ENCODE measurements at places on chromosomes 3 and 15.

DNA sequence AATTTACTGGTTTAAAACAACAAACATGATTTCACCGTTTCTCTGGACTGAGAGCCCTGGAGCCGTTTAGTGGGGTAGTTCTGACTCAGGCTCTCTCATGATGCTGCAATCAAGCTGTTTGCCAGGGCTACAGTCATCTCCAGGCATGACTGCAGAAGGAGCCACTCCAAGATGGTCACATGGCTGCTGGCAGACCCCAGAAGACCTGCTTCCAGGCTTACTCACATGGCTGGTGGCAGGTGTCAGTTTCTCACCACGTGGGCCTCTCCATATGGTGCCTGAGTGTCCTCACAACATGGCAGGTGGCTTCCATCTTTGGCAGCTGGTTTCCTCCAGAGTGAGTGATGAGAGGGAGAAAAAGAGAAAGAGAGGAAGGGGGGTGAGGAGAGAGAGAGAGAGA is 378.3 kb upstream of the RGMA start:
- no peak for DNase-seq

DNA sequence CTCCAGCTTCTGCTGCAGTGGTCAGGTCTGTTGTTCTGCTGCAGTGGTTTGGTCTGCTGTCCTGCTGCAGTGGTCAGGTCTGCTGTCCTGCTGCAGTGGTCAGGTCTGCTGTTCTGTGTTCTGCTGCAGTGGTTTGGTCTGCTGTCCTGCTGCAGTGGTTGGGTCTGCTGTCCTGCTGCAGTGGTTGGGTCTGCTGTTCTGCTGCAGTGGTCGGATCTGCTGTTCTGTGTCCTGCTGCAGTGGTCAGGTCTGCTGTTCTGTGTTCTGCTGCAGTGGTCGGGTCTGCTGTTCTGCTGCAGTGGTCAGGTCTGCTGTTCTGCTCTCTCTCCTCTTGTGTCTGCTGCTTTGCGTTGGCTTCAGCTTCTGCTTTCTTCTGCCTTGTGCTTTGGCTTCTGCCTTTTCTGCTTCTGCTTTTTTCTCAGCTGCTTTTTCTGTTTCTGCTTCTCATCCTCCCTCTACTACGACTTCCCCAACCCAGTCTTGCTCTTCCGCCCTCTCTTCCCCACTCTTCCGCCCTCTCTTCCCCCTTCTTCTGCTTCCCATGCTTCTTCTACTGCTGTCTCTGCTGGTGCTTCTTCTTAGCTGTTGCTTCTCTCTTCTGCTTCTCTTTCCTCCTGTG is 50.7 kb downstream of the FAM43A start:
- DNase-seq: no peak

- peak; percentile 40 for DNase-seq
Measured at GRCh38 chr15:58980351-58980939, 7.0 kb upstream of the RNF111 start.

DNA sequence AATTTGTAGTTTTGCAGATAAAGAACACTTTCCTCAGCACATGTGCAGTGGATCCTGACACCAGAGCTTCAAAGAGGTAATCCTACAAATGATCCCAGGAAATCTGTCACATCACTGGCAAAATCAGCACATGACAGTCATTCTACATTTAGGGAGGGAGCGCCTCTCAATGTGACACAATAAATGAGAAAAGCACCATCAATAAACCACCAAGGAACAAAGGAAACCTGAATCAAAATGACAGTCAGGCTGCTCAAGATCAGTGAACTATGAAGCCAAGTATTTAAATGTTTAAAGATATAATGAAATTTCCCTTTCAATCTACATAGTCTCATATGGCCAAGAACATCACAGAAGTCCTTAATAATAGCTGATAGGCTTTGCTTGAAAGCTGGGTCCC is 119.5 kb downstream of the LRRN1 start:
- DNase-seq: no peak

GRCh38 chr3:15181963-15182362 is 24.1 kb upstream of the CAPN7 start:
- no peak for DNase-seq

DNA sequence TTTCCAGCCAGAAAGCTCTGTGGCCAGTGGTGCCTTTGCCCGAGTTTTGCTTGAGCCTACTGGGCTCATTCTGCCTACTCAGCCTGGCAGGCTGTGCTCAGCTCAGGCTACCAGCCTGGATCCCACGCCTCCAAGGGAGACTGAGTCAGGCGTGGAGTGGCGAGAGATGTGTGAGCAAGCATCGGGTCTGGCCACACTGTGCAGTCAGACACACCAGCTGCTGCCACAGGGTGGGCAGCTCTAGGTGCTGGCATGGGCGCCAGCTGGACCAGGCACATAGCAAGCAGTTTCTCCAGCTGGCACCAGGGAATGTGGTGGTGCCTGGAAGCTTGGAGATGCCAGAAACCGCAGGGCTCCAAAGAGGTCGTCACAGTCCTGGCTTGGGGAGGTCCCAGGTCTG is 498.5 kb upstream of the CNTN4 start:
- DNase-seq: no peak

GRCh38 chr15:99430881-99431401 is 134.8 kb upstream of the MEF2A start:
- no peak for DNase-seq

DNA sequence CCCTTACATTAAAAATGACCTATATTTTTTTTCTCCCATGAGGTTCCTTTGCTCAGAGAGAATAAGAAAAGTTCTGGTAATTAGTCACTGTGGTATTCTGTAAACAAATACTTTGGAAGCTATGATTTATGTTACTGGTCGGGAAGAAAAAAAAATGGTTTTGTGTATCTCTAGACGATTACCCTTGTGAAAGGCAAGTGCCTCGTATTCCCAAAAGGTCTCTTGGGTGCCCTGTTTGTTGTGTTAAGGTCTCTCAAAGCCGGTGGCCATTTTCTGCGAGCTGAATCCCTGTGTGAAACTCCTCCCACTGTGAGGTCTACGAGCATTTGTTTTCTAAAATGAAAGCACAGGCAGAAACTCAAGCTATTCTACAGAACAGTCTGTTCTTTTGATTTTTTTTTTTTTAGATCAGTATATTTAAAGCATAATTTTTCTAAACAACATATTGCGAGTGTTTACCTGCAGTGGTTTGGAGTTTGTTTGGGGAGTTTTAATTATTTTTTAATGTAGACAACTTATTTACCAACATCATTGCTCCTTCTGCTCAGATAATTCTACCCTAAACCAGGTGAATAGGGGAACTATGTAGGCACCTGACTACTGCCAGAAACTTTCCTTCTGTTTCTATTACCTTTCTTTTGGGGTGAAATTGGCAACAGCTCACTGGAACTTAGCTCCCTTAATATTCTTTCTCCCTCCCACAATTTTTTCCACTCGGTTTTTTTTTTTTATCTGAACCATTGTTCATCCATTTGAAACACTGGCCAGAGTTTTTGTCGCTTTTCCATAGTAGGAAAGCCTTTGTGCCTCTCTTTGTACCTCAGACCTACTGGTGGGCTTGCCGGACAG is 44.0 kb downstream of the ZBTB38 start:
- peak; percentile 31 for DNase-seq

- no peak for DNase-seq
Measured at GRCh38 chr15:55356985-55357585, 38.1 kb downstream of the PIGB start.

DNA sequence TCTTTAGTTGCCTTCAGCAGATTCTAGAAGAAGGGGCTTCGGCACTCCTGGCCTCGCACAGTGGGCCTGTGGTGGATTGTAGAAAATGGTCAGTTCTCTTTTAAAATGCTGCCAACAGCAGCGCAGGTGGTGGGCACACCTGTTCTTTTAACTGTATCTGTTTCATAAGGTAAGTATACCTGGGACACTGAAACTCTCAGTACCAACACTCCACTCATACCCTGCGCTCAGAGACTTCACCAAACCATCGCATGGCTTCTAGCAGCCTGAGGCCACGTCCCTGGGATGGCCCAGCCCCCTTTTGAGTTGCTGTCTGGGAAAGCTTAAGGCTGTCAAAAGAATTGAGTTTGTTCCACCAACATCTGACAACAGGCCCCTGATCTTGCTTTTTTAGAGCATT is 56.7 kb upstream of the MCF2L2 start:
- DNase-seq: no peak

GRCh38 chr3:12400616-12401194 is 83.6 kb upstream of the TSEN2 start:
- no peak for DNase-seq

- no peak for DNase-seq
Measured at GRCh38 chr3:6132684-6133432, 728.1 kb upstream of the GRM7 start.

- DNase-seq: no peak
Measured at GRCh38 chr3:157502916-157503595, at the start of gene VEPH1. TSS of gene VEPH1 (minus strand) at chr3:157503416. CDS start at chr3:157495349, 8,067 bp downstream.

DNA sequence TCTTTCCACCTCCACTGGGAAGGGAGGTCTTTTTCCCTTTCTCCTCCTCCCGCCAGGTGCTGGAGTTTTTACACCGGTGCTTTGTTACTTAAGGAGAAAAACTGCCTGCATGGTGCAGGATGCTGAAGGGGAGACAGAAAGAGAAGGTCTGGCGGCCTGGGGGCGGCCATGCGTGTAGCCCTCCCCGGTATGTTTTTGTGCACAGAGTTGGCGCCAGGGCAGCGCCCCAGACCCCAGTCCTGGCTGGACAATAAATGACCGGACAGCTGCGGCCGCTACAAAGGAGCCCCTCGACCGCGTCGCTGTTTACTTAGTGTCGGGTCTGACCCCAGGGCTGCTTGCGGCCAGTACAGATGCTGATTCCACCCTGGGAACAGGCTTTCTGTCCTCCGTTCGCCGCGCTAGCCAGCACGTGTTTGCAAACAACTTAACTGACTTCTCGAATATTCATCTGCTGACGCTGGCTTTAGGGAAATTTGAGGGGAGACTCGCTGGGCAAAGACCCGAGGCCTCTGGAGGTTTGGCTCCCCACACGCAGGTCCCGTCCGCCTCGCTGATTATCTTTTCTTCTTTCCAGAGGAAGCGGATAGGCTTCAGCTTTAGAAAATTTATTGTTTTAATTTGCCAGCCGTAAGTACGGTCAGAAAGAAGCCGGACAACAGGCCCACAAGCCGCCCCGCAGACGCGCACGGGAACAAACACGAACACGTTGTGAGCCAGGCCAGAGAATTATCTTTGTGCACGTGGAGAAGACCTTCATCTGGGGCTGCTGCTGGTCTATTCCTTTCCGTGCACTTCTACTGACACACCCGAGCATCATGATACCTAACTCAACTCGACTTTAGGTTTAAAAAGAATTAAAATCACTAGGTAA is 46.9 kb downstream of the ZIC4 start:
- DNase-seq: no peak

DNA sequence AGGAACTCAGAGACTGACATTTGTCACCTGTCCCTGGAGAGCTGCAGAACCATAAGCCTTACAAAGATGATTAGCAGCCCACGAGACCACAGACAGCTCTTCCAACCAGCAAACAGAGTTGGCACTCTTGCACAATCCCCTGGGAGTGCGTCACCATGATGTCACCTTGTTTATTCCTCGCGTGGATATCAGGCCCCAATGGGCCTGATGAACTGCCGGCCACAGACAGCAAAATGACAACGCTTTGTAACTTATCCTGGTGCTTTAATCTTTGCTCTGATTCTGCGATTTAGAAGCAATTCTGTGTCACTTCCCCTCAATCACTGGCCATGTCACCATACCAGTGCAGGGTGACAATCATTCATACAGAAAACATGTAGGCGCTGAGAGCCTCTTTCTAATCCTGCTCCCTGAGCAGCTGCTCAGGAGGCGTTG is 89.2 kb downstream of the TAMM41 start:
- DNase-seq: no peak

GRCh38 chr3:160842021-160843005 is 86.3 kb downstream of the PPM1L start:
- DNase-seq: no peak

GRCh38 chr3:37753428-37753827 is 108.3 kb upstream of the CTDSPL start:
- DNase-seq: no peak

DNA sequence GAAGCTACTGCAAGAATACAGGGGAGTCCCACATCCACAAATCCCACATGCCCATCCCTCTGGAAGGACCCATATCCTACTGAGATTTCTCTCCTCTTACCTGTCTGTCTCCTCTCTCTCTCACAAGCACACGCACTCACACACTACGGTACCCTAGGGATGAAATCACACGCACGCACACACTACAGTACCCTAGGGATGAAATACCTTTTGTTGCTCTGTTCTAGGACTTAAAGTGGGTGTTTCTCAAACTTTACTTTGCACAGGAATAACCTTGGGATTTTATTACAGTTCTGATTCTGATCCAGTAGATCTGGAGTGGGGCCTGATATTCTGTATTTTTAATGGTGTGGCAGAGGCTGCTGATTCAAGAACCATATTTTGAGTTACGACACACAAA is 622.2 kb upstream of the ZNF385D start:
- DNase-seq: no peak

DNA sequence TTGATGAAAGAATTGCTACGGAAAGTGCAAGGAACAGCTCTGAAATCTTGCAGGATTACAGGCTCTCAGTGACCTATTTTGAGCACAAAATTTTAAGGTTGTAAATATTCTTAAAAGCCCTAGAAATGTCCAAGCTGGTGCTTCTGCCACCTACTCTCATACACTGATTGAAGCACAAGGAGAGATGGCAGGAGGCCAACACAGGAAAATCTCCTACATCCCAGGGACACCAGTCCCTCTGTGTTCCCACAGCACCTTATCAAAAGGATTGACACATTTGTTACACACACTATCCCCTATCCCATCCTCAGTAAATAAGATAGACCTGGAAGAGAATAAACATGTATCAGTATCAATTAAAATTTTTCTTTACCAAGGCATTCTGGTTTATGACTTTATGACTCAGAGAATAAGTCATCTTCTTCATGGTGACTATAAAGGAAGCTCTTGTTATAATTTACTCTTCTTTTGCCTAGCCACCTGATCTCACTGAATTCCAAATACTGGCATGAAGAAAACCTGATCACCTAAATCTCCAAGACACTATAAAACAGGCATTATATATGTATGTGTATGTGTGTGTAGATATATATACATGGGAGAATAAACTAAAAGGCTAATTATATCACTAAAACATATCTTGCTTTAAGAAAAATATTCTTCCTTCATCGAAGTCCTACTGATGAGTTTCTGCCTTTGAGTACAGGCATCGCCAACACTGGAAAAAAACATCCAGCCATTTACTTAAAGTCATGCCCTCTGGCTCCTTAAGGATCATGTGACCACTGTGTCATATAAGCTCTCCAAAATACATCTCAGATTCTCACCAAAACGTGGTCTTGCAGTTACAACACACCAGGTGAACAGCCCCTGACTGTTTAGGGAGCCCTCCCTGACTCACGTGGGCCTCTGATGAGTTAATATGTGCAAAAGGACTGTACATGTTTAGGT is 208.1 kb upstream of the NR2F2 start:
- DNase-seq: no peak

- DNase-seq: no peak
Measured at GRCh38 chr3:51386852-51387229, 1.8 kb downstream of the MANF start.

- DNase-seq: no peak
Measured at GRCh38 chr15:47398132-47398531, 319.2 kb upstream of the SEMA6D start.

- no peak for DNase-seq
Measured at GRCh38 chr3:49006408-49007067, 653 bp upstream of the WDR6 start.

GRCh38 chr15:61784734-61785133 is 275.5 kb downstream of the VPS13C start:
- DNase-seq: no peak
